ENCODE measurements at places on chromosomes 5 and 9. TPM values are rescaled to one million over a fixed set of nuclear protein-coding genes. Genes with fewer than 3 reads are reported as not detected.

DNA sequence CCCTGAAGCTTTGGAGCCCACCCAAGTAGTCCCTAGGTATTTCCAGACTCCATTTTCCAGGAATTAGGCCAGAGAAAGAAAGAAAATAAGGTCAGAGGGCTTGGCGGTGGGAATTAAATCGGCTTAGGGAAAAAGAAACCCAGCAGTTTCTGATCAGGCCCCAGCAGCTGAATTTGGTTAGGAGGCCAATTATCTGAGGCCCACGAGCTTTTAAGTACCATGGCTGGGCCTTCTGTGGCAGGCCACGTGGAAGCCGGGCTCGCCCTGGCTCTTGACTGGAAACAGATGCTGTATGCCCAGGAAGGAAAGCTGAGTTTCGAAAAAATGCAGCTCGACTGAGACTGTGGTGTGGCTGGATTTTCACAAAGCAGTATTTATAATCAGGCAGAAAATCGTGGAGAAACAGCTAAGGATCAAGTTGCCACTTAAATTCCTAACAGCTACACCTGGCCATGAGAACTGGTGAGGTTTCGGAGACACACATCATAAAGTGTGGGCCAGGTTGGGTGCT, 75.1 kb upstream of the PANK3 start:
- no peaks in the 10 kb centered on the region for H3K36me3 ChIP-seq
- H3K27ac ChIP-seq = no peak overlapping the region
- H3K4me3 ChIP-seq = no peak overlapping the region
- peaks cover 7% of the 10 kb centered on the region for H3K27me3 ChIP-seq

The SPINK7 gene
- total RNA-seq = not detected

DNA sequence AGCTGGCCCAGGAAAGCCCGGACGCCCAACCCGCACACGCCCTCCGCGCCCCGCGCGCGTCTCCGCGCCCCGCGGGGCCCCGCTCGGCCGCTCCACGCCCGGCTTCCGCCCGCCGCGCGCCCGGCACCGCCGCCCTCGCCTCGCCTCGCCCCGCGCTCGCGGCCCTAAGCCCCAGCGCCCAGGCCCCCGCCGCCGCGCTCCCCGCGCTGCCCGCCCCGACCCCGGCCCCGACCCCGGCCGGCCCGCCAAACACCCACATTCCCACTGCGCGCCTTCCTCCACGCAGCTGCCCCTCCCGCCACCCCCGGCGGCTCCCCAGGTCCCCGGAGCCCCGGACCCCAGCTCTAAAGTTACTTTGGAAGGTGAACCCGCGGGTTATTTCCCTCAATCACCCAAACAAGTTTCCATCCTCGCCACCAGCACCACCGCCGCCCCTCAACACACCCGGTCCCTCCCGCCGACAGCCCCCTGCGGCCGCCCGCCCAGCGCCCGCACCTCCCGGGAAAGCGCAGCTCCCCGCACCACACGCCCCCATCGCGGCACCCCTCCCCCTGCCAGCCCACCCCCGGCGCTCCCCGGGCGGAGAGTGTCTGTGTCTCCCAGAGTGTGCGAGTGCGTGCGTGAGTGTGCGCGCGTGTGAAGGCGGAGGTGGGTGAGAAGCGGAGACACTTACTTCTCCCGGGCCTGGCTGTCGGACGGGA, 439 bp downstream of the SSBP2 start:
- peaks cover 9% of the 10 kb centered on the region for H3K27me3 ChIP-seq
- peaks cover 2% of the 10 kb centered on the region for H3K36me3 ChIP-seq
- peak overlapping the region; percentile 78 for H3K4me3 ChIP-seq
- peak overlapping the region; percentile 47 for H3K27ac ChIP-seq

GRCh38 chr5:72599519-72600370, 92.5 kb upstream of the ZNF366 start:
- H3K36me3 ChIP-seq = no peaks in the 10 kb centered on the region
- no peaks in the 10 kb centered on the region for H3K4me1 ChIP-seq

Measured in activated T-cell treated with anti-CD3 and anti-CD28 coated beads, Interleukin-2, amount 50 U/mL, for 72 hours (primary cell).